CD4-positive, alpha-beta T cell treated with Interleukin-4 for 4 hours (primary cell): ENCODE measurements at places on chromosomes 3 and 15.

DNA sequence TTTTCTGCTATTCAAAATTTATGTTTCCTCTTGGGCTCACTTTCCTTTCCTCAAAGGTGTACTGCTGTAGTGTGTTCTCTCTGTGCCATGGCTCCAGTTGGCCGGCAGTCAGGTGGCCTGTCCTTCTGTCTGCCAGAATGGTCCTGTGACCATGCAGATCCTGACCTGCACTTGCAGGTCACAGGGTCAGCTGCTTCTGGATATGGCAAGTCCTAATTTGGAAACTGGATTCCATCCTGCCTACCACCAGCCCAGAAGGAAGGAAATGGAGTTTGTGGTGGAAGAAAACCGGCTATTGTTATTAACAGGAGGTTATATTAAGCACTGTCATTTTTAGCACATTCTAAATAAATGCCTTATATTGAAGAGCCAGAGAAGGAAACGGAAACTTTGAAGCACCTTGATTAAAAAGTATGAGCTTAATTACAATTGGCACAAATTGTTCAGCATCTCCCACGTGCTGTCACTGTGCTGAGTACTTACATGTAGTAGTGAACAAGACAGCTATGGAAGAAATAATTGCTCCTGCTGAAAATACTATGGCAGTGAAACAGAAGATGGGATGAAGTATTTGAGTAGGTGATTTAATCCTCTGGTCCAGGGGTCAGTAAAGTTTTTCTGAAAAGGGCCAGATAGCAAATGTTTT lies 362.8 kb downstream of the PTPRG start:
- no peak for DNase-seq

GRCh38 chr3:150972366-150973071 lies at the start of gene CLRN1:
Gene CLRN1 (minus strand): TSS chr3:150972727. CDS start chr3:150972708, 19 bp downstream.
- no peak for DNase-seq

GRCh38 chr3:175358935-175359334 lies 499.8 kb downstream of the NAALADL2 start:
- no peak for DNase-seq

- DNase-seq, result no peak
Measured at GRCh38 chr3:106376016-106376570, 507.3 kb upstream of the CBLB start.

- DNase-seq, result no peak
Measured at GRCh38 chr3:5151586-5151985, 29.5 kb downstream of the ARL8B start.

GRCh38 chr15:58547628-58548307 lies 116.0 kb downstream of the LIPC start:
- no peak for DNase-seq
